ENCODE measurements at places on chromosomes 4 and X. TPM values are rescaled to one million over a fixed set of nuclear protein-coding genes. Genes with fewer than 3 reads are reported as not detected.

The FRAS1 gene
- 37.8 TPM for total RNA-seq

The STARD8 gene
- total RNA-seq = 1.6 TPM

The IL1RAPL2 gene
- total RNA-seq = not detected

The GPRIN3 gene
- total RNA-seq = 0.03 TPM

Data from smooth muscle cell of the pulmonary artery (primary cell).